Inflammatory macrophage (primary cell): ENCODE measurements at places on chromosomes 16 and 17.

- DNase-seq = no peak
Measured at GRCh38 chr16:88483392-88483641, 30.2 kb downstream of the ZFPM1 start.

DNA sequence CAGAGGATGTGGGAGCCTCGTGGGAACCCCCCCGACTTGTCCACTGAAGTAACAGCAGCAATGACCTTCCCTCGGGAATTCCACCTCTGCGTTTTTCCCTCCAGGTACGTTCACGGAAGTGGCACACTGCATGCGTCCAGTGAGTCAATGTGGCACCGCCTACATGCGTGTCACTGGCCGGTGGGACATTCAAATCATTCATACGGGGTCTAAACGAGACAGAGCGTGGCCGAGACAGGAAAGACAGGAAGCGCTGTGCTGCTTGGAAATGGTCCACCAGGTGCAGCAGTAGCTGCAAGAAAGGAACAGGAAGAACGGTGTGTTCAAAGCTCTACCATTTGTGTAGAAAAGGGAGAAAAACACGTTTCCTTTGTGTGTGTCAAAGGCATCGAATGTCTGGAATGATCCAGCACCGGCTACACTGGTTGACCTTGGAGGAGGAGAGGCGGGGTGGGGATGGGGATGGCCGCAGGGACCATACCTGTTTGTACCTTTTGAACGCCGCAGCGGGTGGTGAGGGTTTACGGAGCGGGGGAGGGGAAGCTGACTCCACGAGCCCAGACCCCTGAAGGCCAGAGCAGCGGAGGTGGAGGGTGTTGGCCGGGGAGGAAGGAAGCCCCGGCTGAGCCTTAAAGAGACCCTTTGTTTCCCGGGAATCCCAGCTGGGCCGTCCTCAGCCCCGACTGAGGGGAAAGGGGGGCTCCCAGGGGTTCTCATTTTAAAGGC lies 1.7 kb upstream of the PGAP6 start:
- peak; percentile 22 for DNase-seq

GRCh38 chr16:85712801-85713200 lies 24.0 kb upstream of the GINS2 start:
- DNase-seq = no peak

GRCh38 chr17:77875881-77876509 lies 82.5 kb upstream of the TNRC6C start:
- DNase-seq = peak; percentile 4

GRCh38 chr17:64686705-64687104 lies 24.6 kb upstream of the SMURF2 start:
- DNase-seq = no peak

- no peak for DNase-seq
Measured at GRCh38 chr17:17139972-17140589, 66.1 kb downstream of the PLD6 start.

- DNase-seq = no peak
Measured at GRCh38 chr16:79772048-79772447, 171.5 kb upstream of the MAF start.

- no peak for DNase-seq
Measured at GRCh38 chr16:11036040-11036439, 91.7 kb downstream of the CLEC16A start.

GRCh38 chr17:66509926-66510325 lies 207.5 kb downstream of the PRKCA start:
- no peak for DNase-seq

DNA sequence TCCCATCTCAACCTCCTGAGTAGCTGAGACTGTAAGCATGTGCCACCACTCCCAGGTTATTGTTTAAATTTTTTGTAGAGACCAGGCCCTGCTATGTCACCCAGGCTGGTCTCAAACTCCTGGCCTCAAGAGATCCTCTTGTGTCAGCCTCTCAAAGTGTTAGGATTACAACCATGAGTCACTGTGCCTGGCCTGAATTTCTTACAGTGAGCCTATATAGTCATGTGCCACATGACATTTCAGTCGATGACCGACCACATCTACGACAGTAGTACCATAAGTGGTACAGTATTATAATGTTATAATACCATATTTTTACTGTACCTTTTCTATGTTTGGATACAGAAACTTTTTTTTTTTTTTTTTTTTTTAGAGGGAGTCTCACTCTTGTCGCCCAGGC lies 195.3 kb downstream of the STX8 start:
- DNase-seq = peak; percentile 29

GRCh38 chr17:43935204-43935925 lies 6.9 kb downstream of the PPY start:
- no peak for DNase-seq

GRCh38 chr17:51443646-51444045 lies 183.3 kb downstream of the UTP18 start:
- peak; percentile 46 for DNase-seq

- DNase-seq = no peak
Measured at GRCh38 chr17:55873017-55873758, 122.3 kb downstream of the PCTP start.

GRCh38 chr16:920051-920681 lies 50.6 kb downstream of the LMF1 start:
- DNase-seq = no peak

- DNase-seq = no peak
Measured at GRCh38 chr17:81404558-81405165, 9.4 kb downstream of the BAHCC1 start.

DNA sequence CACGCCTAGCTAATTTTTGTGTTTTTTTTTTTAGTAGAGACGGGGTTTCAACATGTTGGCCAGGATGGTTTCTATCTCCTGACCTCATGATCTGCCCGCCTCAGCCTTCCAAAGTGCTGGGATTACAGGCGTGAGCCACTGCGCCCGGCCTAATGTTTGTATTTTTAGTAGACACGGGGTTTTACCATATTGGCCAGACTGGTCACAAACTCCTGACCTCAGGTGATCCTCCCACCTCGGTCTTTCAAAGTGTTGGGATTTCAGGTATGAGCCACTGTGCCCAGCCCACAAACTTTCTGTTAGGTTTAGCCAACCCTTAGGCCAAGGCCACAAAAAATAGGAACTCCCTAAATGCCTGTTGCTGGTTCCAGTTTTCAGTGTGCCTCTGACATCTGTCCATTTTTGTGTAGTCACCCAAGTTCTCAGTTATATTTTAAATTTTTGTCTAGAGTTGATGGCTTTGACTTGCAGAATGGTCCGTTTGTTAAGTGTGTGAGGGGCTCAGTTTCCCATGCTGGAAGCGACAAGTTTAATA lies 12.7 kb downstream of the CCL16 start:
- no peak for DNase-seq

- peak; percentile 73 for DNase-seq
Measured at GRCh38 chr17:7897773-7898172, 9.2 kb downstream of the CHD3 start.

DNA sequence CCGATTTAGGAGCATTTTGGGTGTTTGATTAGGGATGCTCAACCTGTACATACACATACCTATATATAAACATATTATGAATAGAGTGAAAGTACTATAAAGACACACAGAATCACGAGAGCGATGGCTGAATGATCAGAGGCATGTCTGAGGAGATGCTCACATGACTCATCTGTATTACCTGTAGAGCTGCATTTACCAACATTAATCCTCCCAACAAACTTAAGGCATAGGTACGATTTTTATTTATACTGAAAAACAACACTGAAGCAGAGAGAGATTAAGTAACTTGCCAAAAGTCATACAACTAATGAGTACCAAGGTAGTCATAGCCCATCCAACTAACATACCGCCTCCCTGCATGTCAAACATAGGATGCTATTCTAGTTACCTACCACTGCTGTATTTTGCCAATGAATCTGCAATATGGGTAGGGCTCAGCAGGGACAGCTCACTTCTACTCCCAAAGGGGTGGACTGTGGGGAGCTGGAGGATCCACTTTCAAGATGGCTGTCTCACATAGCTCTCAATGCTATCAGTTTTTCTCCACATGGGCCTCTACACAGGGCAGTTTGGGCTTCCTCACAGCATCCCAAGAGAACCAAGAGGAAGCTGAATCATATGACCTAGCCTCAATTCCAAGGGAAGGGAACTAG lies 7.3 kb downstream of the CYB5D1 start:
- DNase-seq = no peak

DNA sequence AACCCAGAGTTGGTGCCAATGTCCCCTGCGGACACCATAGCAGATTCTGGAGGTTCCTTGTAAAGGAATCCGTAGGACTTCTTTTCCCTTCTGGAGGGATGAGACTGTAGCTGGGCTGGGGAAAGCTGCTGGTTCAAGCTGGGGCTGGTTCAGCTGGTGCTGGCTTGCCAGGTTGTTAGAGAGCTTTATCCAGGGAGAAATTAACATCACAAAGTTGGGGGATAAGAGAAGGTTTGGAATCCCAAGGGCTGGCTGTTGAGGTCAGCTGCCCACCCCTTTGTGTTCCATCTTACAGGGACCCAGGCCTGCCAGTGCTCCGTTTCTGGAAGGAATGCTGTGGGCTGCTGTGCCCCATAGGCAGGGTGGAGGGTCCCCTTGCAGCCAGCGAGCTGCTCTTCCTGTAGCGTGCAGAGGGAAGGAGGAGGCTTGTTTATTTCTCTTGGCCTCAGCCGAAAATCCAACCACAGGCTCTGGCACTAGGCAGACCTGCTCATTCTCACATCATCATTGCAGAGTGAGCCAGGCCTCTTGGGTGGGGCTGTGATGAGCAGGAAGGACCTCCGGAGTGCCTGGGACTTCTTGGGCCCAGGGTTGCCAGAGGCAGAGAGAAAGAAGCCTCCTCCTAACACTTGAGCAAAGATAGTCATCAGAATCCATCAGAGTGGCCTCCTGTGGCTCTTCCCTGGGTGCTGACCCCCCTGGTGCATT lies 251.1 kb downstream of the SEC14L1 start:
- DNase-seq = no peak
